ENCODE measurements at places on chromosomes 12 and 14. TPM values are rescaled to one million over a fixed set of nuclear protein-coding genes. Genes with fewer than 3 reads are reported as not detected.

- DNase-seq = no peak
These were observed 10.9 kb downstream of the RNF212B start for GRCh38 chr14:23248601-23249000.

GRCh38 chr12:95201056-95201670 lies 16.1 kb downstream of the FGD6 start:
- no peak for DNase-seq

GRCh38 chr12:67367843-67368242 lies 98.7 kb downstream of the CAND1 start:
- no peak for DNase-seq

- DNase-seq = peak; percentile 19
These were observed 54.7 kb upstream of the FKBP4 start for GRCh38 chr12:2739832-2740641.

GRCh38 chr14:69675877-69676416 lies 64.6 kb downstream of the SUSD6 start:
- DNase-seq = no peak

DNA sequence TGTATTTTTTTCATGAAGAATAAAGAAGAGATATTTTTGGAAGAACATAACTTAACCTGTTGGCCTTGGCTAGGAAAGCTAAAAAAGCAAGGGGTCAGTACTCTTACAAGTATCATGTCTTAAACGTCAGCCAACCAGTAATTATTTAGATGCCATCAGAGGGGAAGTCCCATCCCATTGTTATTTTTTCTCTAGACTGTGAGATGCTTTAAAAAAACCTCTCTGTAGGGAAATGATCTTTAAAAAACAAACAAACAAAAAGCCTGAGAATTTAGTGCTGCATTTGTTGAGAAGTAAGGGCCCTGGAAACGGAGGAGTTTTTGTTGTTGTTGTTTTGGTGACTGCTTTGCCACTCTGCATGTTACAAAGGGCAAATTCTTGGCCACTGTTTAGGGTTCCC lies 474.0 kb downstream of the ZFP36L1 start:
- DNase-seq = no peak

DNA sequence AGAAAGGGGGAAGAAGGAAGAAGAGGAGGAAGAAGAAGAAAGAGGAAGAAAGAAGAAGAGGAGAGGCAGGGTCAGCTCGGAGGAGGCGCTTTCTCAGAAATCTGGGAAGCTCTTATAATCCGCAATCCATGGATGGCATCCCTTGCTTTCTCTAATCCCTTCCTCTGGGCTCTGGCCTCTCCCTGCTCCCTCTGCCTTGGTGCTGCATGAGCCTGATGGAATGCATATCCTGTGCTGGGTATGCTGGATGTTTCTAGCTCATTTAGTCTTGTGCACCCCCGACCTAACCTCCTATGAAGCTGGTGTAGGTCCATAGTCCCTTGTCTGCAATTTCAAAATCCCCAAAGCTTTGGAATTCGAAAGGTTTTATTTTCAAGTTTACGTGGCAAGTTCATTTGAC lies 94.2 kb upstream of the MYL2 start:
- no peak for DNase-seq

GRCh38 chr12:108955225-108955835 lies 65.5 kb downstream of the SVOP start:
- DNase-seq = no peak

- no peak for DNase-seq
These were observed 17.7 kb upstream of the C1S start for GRCh38 chr12:7042842-7043241.

GRCh38 chr12:12138203-12139154 lies 67.7 kb downstream of the BCL2L14 start:
- DNase-seq = no peak

DNA sequence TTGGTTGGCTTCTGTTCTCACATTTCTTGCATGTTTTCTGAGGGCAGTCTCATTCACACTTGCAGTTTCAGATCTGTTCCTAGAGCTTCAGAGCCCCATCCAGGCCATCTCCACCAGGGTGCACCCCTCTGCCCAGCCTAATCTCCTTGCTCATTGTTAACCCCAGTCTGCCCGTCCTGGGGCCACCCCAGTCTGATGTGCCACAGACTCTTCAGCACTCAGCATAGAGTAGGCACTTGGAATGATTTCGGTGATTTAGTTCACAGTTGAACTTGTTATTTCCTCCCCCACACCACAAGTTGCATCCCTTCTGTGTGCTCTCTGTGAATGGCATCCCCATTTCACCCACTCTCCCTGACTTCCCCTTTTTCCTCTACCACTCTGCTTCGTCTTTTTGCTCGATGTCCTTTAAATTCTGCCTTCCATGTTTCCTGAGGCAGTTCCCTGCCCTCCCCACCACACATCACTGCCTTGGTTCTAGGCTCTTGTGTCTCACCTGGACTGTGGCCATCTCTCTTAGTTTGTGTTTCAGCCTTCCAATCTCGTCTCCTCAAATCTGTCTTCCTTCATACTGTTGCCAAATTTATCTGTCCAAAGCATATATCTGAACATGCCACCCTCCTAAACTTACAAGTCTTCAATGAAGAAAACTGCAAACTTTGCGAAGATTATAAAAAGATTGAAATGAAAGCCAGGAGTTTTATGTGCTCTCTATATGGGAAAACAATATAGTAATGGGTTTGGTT lies 41.5 kb downstream of the ANO6 start:
- no peak for DNase-seq

DNA sequence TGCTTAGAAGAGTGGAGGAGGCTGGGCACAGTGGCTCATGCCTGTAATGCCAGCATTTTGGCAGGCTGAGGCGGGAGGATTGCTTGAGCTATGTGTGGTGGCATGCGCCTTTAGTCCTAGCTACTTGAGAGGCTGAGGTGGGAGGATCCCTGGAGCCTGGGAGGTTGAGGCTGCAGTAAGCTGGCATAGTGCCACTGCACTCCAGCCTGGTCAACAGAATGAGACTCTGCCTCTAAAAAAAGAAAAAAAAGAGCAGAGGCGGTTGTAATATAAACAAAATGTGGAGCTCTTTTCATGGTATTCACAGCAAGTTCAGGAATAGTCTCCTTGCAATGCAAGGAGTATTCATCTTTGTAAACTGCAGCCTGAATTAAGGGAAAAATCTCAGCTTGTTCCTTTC lies 27.2 kb downstream of the ARID2 start:
- DNase-seq = no peak

GRCh38 chr14:64855721-64856528 lies 23.8 kb downstream of the SPTB start:
- DNase-seq = no peak

DNA sequence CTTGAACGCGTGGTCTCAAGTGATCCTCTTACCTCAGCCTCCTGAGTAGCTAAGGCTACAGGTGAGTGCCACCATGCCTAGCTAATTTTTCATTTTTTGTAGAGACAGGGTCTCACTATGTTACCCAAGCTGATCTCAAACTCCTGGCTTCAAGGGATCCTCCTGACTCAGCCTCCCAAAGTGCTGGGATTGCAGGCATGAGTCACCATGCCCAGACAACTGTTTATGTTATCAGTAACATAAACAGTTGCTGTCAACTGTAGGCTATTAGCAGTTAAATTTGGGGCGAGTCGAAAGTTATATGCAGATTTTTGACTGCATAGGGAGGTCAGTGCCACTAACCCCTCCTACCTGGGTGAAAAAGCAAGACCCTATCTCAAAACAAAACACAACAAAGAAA lies 26.2 kb upstream of the LRRK2 start:
- no peak for DNase-seq

GRCh38 chr12:114749065-114749464 lies 65.1 kb upstream of the TBX3 start:
- no peak for DNase-seq

DNA sequence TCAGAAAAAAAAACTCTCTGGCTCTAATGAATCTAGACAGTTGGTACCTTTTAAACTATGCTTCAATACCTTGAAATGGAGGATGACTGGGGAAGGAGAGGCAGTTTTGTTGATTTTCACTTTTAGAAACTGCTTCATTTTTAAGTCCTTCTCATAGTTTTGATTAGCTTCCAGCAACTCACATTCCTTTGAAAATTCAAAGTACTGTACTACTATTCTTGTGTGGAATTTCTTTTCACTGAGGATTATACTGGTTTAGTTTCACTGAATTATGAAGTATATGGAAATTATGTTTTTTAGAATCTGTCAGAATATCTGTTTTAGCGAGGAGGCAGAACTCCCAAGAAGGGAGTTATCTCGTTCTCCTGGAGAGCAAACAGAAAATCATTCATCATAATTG lies 116.3 kb downstream of the TGFB3 start:
- DNase-seq = no peak

GRCh38 chr14:99215277-99215676 lies 56.7 kb downstream of the BCL11B start:
- DNase-seq = no peak

- no peak for DNase-seq
These were observed 329.2 kb downstream of the ADAMTS20 start for GRCh38 chr12:43222796-43223195.

- no peak for DNase-seq
These were observed 56.3 kb downstream of the NIN start for GRCh38 chr14:50774542-50775267.

DNA sequence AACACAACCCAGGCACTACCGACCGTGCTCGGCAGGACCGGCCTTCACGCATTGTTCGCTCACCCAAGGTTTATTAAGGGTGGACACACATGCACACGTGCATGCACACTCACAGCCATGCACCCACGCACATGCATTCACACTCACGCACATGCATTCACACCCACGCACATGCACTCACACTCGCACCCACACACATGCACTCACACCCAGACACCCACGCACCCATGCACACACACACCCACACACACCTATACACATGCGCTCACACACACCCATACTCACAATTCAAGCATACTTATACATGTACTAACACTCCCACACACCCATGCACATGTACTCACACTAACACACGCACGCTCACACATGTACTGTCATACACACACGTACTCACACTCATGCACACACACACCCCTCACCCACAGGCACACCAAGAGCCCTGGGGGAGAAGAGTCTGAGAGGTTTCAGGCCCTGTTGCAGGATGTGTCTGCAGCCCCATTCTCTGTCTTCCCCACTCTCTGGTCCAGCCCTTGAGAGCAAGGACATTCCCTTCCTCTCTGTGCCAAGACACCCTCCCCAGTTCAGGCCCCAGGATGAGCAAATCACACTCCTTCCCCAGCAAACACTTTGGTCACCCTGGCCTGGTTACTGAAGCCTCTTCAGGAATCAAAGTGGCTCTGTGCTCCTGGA lies 49.4 kb upstream of the BCL11B start:
- no peak for DNase-seq

DNA sequence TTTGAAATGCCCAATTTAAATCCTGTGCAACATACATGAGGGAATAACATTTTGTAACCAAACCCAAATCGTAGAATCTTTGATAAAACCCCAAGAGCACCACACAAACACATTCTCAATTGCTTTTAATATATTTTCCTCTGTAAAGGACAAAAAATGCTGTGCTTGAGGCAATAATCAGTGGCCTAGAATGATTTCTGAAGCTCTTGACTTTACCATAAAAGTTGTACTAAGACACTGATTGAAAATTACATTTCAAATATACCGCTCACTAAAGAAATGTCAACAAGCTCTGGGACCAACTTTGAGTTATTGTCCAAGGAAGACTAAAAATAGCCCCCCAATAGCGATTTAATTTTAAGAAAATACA lies 1.5 kb downstream of the EML5 start:
- no peak for DNase-seq

- no peak for DNase-seq
These were observed 4.6 kb upstream of the ESR2 start for GRCh38 chr14:64298773-64299172.

DNA sequence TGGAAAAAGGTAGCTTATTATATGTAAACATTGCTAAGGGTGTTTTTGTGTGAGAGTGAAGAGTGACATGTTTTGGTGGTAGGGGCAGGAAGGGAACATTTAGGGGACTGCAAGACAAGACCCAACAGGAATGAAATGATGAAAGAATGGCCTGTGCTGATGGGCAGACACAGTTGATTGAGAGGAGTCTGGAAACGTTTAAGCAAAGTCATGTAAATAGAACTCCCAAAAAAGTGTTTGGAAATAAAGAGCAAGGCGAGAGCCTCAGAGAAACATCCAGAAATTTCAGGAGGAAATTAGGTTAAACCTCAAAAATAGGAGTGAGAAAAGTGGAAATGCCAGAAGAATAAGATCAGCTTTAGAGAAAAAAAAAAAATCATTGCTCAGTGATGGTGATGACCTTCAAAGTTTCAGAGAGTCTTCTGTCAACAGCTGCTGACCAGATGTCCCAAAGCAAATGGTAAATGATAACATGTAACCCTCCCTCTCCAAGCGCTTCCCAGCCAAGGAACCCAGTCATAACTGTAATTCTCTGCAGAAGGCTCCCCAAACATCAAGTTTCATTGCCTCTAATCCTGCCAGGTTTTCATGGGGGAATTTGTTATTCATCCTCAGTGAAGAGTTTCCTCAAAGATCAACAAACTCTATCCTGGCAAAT lies 223.2 kb upstream of the FAR2 start:
- no peak for DNase-seq

GRCh38 chr14:98477935-98478334 lies 794.1 kb downstream of the BCL11B start:
- no peak for DNase-seq

DNA sequence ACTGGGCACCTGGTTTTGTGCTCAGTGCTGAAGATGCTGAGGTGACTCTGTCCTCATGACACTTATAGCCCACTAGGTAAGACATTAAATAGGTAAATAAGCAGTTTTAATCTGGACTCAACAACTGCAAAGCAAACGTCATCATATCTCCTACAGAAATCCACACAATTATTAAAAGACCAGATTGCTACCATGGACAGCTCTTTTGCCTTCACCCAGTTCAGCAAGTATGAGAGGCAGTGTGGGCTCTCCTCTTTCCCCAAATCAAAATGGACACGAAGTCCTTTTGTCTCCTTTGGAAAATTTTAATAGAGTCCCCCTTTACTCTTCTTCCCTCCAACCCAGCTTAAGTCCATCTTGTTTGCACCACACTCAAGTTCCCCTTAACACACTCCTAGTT lies 171.1 kb downstream of the RPAP3 start:
- DNase-seq = no peak

DNA sequence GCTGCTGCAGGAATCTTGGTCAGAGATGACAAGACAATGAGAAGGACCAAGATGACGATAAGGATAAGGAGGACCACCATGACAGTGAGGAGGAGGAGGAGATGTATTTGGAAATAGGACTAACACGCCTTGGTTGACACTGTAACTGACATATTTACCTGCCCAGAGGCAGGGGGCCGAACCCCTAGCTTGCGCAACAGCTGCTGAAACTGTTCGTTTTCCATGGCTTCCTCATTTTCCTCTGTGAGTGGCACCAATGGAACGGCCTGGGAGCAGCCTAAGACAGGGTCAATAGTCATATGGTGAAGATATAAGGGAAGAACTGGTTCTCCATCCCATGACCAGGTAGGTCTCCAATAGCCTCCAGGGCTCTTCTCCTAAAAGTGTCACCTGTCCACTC lies 28.8 kb downstream of the TIMELESS start:
- no peak for DNase-seq

The SERPINA10 gene
- not detected for total RNA-seq

The DNAJC22 gene
- 38.9 TPM for total RNA-seq

The TAS2R50 gene
- total RNA-seq = 4.9 TPM

The AVPR1A gene
- 0.20 TPM for total RNA-seq

The GYS2 gene
- 0.16 TPM for total RNA-seq

The MGST1 gene
- total RNA-seq = 58.7 TPM

The C12orf54 gene
- not detected for total RNA-seq

The AQP2 gene
- total RNA-seq = not detected

The CD27 gene
- 16.8 TPM for total RNA-seq

The CLEC7A gene
- total RNA-seq = 5.2 TPM

The CD163 gene
- 80.3 TPM for total RNA-seq

The PPP1R1A gene
- 3.3 TPM for total RNA-seq

The MCRS1 gene
- 120 TPM for total RNA-seq

The IFI27 gene
- total RNA-seq = 124 TPM

The YARS2 gene
- total RNA-seq = 1.5 TPM

All from transverse colon (tissue), 4 donors.